ENCODE measurements at places on chromosomes 11 and 22. TPM values are rescaled to one million over a fixed set of nuclear protein-coding genes. Genes with fewer than 3 reads are reported as not detected.

OR52K2 gene
- not detected for total RNA-seq

- peaks cover 13% of the 10 kb centered on the region for H3K4me1 ChIP-seq
- H3K27me3 ChIP-seq: no peaks in the 10 kb centered on the region
- H3K27ac ChIP-seq: no peak overlapping the region
- H3K36me3 ChIP-seq: no peaks in the 10 kb centered on the region
- H3K4me3 ChIP-seq: no peak overlapping the region
Observed at GRCh38 chr22:44039566-44040171, 15.6 kb downstream of the PARVB start.

C11orf91 gene
- not detected for total RNA-seq

- H3K27ac ChIP-seq: no peak overlapping the region
- no peak for DNase-seq
- H3K27me3 ChIP-seq: no peaks in the 10 kb centered on the region
- no peaks in the 10 kb centered on the region for H3K36me3 ChIP-seq
Observed at GRCh38 chr11:104799251-104799650, 99.0 kb downstream of the CASP12 start.

DNA sequence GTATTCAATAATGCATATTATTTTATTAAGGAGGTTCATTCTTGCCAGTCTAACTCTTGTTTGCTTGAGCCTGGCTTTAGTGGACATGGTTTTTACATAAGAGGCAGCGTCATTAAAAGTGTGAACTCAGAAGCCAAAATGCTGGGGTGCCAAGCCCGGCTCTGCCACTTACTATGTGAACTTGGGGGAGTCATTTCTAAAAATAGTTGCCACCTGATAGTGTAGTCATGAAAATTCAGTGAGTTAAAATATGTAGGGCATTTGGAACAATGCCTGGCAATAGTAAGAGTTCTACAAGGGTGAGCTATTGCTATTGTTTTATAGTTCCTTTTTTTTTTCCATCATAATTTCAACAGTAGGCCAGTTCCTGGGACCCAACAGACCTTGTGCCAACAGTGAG, 49.9 kb downstream of the TENM4 start:
- peaks cover 4% of the 10 kb centered on the region for H3K4me1 ChIP-seq
- DNase-seq: no peak
- H3K36me3 ChIP-seq: no peaks in the 10 kb centered on the region
- H3K27me3 ChIP-seq: no peaks in the 10 kb centered on the region

- no peaks in the 10 kb centered on the region for H3K4me1 ChIP-seq
- H3K4me3 ChIP-seq: no peak overlapping the region
- no peaks in the 10 kb centered on the region for H3K27me3 ChIP-seq
- no peak overlapping the region for H3K27ac ChIP-seq
- DNase-seq: no peak
Observed at GRCh38 chr22:20890975-20891374, 26.2 kb upstream of the CRKL start.

- DNase-seq: no peak
- H3K4me1 ChIP-seq: peaks cover 4% of the 10 kb centered on the region
- no peak overlapping the region for H3K4me3 ChIP-seq
- no peaks in the 10 kb centered on the region for H3K36me3 ChIP-seq
- peaks cover 13% of the 10 kb centered on the region for H3K27me3 ChIP-seq
- no peak overlapping the region for H3K27ac ChIP-seq
Observed at GRCh38 chr22:26395926-26396325, 33.1 kb upstream of the ASPHD2 start.

LRRC74B gene
- total RNA-seq: under 0.01 TPM

SERHL2 gene
- total RNA-seq: 2.9 TPM

- H3K27ac ChIP-seq: no peak overlapping the region
- no peak overlapping the region for H3K4me3 ChIP-seq
- no peaks in the 10 kb centered on the region for H3K27me3 ChIP-seq
Observed at GRCh38 chr11:58832056-58832645, 12.4 kb downstream of the GLYATL2 start.

CTSF gene
- total RNA-seq: 41.3 TPM

DNA sequence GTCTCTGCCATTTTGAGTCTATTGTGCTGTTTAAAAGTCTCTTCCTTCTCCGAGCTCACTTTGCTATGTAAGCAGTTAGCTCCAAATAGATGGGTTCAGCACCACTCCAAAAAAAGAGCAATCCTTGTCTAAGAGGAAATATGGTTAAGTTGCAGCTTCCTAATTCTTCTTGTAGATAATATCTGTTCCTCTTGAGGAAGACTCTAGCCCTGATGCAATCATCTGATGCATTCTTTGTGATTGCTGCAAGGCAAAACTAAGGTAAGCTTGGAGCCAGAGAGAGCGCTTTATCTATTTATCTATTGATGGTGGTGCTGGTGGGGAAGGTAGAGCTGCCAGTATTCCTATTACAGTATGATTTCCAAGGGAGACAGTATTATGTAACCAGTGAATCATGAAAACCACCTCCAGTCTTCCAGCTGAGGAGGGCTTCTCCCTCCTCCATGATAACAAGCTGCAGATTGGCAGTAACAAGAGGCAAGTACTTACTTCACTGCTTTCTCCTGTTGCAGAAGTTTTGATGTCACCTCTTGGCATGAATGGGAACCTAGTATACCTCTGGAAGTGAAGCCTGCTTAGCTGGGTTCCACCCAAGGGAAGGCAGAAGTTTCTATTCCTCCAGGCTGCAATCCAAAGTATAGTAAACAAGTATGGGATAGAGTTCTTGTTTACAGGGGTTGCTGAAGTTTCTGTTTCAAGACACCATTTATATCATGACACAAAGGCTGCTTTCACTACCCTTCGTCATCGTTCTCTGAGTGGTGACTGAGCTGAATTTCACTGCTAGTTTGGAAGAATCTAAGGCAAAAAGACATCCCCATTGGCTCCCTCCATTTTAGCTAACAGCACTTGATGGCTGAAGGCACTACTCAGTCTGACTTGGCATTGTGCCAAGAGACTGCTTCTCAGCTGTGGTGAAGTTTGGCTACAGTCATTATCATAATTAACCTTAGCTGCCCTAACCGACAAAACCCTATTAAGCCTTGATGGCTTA, 49.7 kb downstream of the FDX1 start:
- no peak overlapping the region for H3K27ac ChIP-seq
- no peak overlapping the region for H3K4me3 ChIP-seq
- DNase-seq: no peak
- H3K36me3 ChIP-seq: no peaks in the 10 kb centered on the region
- peaks cover 7% of the 10 kb centered on the region for H3K4me1 ChIP-seq
- H3K27me3 ChIP-seq: no peaks in the 10 kb centered on the region

SCN3B gene
- total RNA-seq: under 0.01 TPM

DNA sequence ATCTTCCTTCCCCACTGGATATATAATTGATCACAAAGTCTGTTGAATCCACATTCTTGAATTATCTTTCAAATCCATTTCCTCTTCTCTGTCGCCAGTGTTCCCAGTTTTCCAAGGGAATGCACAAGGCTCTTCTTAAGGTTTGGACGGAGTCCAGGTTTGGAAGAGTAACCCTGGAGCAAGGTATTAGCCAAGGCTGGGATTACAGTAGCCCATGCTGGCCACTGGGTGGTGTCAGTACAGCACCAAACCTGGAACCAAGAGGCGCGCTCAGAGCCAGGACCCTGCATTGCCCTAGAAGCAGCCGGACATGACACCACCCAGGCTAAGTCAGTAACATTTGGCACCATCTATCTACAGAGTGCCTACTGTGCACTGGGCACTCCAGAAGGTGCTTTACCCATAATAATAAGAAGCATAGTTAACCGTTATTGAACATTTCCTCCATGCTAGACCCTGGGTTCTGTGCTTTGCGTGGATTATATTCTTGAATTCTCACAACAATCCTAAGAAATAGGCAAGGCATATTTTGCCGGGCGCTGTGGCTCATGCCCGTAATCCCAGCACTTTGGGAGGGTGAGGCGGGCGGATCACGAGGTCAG, 48.0 kb upstream of the CLPB start:
- peak; percentile 67 for DNase-seq
- H3K27me3 ChIP-seq: peaks cover 2% of the 10 kb centered on the region
- H3K27ac ChIP-seq: no peak overlapping the region

- H3K4me1 ChIP-seq: no peaks in the 10 kb centered on the region
- no peak for DNase-seq
- no peaks in the 10 kb centered on the region for H3K27me3 ChIP-seq
- no peak overlapping the region for H3K27ac ChIP-seq
- H3K4me3 ChIP-seq: no peak overlapping the region
- no peaks in the 10 kb centered on the region for H3K36me3 ChIP-seq
Observed at GRCh38 chr11:81707881-81708280, 1025.8 kb downstream of the FAM181B start.

UBQLNL gene
- total RNA-seq: 0.29 TPM

- DNase-seq: peak; percentile 80
- peaks cover 3% of the 10 kb centered on the region for H3K27me3 ChIP-seq
- H3K4me3 ChIP-seq: no peak overlapping the region
- H3K36me3 ChIP-seq: no peaks in the 10 kb centered on the region
- H3K4me1 ChIP-seq: no peaks in the 10 kb centered on the region
Observed at GRCh38 chr22:19705181-19705934, 8.9 kb upstream of the SEPTIN5 start.

FAM180B gene
- not detected for total RNA-seq

OR5P2 gene
- total RNA-seq: not detected

MYBPC3 gene
- total RNA-seq: not detected

DNA sequence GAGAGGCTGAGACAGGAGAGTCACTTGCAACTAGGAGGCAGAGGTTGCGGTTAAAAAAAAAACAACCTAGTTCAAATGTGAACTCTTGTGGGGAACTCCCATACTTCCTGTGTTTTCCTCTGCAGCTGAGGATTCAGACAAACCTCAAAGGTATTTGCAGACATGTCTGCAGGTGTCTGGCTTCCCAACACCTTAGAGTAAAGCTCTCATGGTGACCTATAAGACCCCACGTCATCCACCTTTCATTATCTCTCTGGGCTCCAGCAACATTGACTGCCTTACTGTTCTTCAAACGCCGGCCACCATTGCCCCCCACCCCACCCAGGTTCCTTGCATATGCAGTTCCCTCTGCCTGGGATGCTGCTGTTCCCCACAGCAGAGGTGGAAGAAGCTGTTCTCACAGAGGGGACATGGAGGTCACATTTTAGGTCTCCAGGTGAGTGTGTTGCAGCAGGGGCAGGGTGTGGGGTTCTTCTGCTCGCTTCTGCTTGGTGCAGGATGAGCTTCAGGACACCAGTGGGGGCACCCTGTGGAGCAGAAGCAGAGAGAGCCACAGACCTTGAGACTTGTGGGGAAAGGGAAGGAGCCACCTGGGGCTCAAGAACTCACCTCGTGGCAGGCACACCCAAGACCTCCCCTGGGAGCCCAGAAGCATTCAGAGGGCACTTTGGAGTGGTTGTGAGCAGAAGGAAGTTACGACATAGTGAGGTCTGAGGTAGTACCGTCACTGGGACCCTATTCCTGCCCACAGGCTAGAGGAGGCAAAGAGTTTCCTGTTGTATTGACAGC, 203.2 kb downstream of the CSNK2A3 start:
- H3K36me3 ChIP-seq: no peaks in the 10 kb centered on the region
- H3K4me3 ChIP-seq: no peak overlapping the region
- H3K4me1 ChIP-seq: peaks cover 9% of the 10 kb centered on the region
- H3K27ac ChIP-seq: no peak overlapping the region
- peak; percentile 49 for DNase-seq
- peaks cover 10% of the 10 kb centered on the region for H3K27me3 ChIP-seq

GRCh38 chr11:74633406-74634393, 41.3 kb downstream of the POLD3 start:
- peaks cover 29% of the 10 kb centered on the region for H3K4me1 ChIP-seq
- peak overlapping the region; percentile 4 for H3K27ac ChIP-seq
- H3K27me3 ChIP-seq: no peaks in the 10 kb centered on the region
- H3K36me3 ChIP-seq: no peaks in the 10 kb centered on the region

DNA sequence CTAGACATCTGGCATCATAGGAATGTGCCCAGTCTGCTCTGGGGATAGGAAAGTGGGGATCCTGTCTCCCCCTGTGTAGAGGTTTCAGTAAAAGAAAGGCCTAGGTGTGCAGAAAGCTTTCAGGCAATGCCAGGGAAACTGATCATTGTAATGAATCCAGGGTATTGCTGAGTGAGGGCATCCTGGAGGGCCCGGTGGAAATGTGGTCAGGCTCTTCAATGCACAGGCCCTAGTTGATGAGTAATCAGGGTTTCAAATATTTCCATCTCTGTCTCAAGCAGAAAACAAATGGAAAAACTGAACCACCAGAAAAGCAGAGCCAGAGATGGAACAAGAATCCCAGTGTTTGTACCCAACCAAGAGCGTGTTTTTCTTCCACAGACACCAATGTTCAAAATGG, 2.0 kb downstream of the CD3E start:
- H3K4me1 ChIP-seq: no peaks in the 10 kb centered on the region
- no peak overlapping the region for H3K4me3 ChIP-seq
- no peak for DNase-seq
- H3K27me3 ChIP-seq: peaks cover 2% of the 10 kb centered on the region

CD248 gene
- total RNA-seq: 107 TPM

LAYN gene
- total RNA-seq: 81.8 TPM

DNA sequence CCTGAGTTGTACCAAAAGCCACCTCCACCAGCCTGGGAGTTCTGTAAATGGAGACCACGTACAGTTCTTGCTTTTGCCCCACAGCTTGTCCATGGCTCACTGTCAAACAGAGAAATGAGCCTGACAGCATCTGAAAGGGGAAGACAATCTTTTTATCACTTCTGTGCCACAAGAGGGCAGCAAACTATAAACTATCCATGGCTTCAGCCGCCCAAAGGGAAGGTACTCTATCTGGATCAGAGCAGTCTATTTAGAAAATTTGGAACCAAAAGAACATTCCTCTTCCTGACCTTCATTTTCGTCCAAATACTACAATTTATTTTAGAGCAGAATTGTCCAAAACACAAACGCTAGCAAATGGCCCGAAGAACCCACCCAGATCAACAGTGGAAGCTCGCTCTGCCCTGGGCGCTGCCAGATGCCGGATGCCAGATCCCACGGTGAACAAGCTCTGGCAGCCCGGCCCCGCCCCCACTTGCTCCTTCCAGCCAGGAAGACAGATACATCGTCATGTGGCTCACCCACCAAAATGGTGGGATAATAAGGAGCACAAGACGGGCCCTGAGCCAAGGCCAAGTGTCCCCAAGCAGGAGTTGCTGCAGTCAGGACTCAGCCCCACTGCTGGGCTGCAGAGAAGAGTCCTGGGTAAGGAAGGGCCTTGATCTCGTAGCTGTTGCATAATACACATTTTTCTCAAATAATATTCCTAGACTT, 23.9 kb upstream of the SCGB1A1 start:
- peak overlapping the region; percentile 27 for H3K27ac ChIP-seq
- H3K36me3 ChIP-seq: no peaks in the 10 kb centered on the region
- peak; percentile 95 for DNase-seq
- peaks cover 5% of the 10 kb centered on the region for H3K27me3 ChIP-seq

Data from osteoblast (primary cell).